Activated CD8-positive, alpha-beta memory T cell treated with anti-CD3 and anti-CD28 coated beads, Interleukin-2, amount 10 ng/mL, durations not matched to agents 7 days and 5 days (primary cell): ENCODE measurements at places on chromosomes 12 and 14.

GRCh38 chr12:89470741-89471509 lies 53.7 kb downstream of the GALNT4 start:
- no peak for DNase-seq
- peaks cover 33% of the 10 kb centered on the region for H3K36me3 ChIP-seq
- H3K4me1 ChIP-seq, result peaks cover 78% of the 10 kb centered on the region
- H3K4me3 ChIP-seq, result no peak overlapping the region

- no peaks in the 10 kb centered on the region for H3K4me1 ChIP-seq
- no peak overlapping the region for H3K27ac ChIP-seq
- H3K27me3 ChIP-seq, result no peaks in the 10 kb centered on the region
- no peak for DNase-seq
- H3K36me3 ChIP-seq, result peaks cover 22% of the 10 kb centered on the region
Measured at GRCh38 chr12:102182635-102183034, 15.0 kb downstream of the PMCH start.

- H3K27ac ChIP-seq, result no peak overlapping the region
- H3K36me3 ChIP-seq, result peaks cover 64% of the 10 kb centered on the region
- H3K4me1 ChIP-seq, result peaks cover 22% of the 10 kb centered on the region
- no peak for DNase-seq
- H3K27me3 ChIP-seq, result no peaks in the 10 kb centered on the region
Measured at GRCh38 chr12:12823300-12823699, 10.2 kb downstream of the DDX47 start.

DNA sequence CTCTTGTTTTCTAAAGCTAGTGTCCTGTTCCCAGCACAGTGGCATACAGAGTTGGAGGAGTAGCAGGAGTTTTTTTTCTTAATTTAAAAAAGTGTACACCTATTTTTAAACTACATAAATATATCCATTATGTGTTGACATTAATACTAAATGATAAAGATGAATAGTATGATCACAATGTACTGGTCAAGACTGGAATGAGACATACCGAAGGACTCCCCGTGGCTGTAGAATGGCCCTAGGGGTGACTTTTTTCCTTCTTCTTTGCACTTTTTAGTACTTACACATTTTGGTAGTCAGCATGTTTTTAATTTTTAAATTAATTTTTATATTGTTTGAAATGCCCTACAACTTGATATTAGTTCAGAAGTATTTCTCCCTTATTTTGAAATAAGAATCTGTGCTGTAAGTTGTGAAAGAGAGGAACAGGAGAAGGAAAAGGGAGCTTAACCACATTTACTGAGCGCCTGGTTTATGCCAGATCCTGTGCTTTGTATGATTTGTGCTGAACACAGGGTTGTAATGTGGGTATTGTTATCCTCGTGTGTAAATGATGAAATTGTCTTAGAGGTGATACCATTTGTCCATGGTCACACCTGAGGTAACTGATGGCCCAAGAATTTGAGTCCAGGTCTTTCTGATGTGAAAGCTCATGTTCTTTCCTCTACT lies 136.5 kb downstream of the TGFB3 start:
- H3K27ac ChIP-seq, result no peak overlapping the region
- no peaks in the 10 kb centered on the region for H3K27me3 ChIP-seq
- H3K36me3 ChIP-seq, result peaks cover 5% of the 10 kb centered on the region
- no peak for DNase-seq
- no peaks in the 10 kb centered on the region for H3K4me1 ChIP-seq
- H3K4me3 ChIP-seq, result no peak overlapping the region

GRCh38 chr12:53186745-53187144 lies 6.0 kb upstream of the CSAD start:
- no peaks in the 10 kb centered on the region for H3K27me3 ChIP-seq
- H3K4me3 ChIP-seq, result no peak overlapping the region
- DNase-seq, result no peak
- H3K36me3 ChIP-seq, result peaks cover 61% of the 10 kb centered on the region
- H3K4me1 ChIP-seq, result peaks cover 40% of the 10 kb centered on the region

- peak overlapping the region; percentile 92 for H3K4me3 ChIP-seq
- H3K4me1 ChIP-seq, result peaks cover 28% of the 10 kb centered on the region
- H3K27me3 ChIP-seq, result no peaks in the 10 kb centered on the region
- H3K36me3 ChIP-seq, result no peaks in the 10 kb centered on the region
- peak; percentile 71 for DNase-seq
Measured at GRCh38 chr12:53053218-53054111, 3.6 kb downstream of the TNS2 start.

- peaks cover 16% of the 10 kb centered on the region for H3K27me3 ChIP-seq
- H3K4me1 ChIP-seq, result peaks cover 5% of the 10 kb centered on the region
- H3K36me3 ChIP-seq, result peaks cover 10% of the 10 kb centered on the region
- H3K4me3 ChIP-seq, result no peak overlapping the region
- no peak overlapping the region for H3K27ac ChIP-seq
- DNase-seq, result no peak
Measured at GRCh38 chr12:45658020-45658419, 71.5 kb upstream of the ARID2 start.

DNA sequence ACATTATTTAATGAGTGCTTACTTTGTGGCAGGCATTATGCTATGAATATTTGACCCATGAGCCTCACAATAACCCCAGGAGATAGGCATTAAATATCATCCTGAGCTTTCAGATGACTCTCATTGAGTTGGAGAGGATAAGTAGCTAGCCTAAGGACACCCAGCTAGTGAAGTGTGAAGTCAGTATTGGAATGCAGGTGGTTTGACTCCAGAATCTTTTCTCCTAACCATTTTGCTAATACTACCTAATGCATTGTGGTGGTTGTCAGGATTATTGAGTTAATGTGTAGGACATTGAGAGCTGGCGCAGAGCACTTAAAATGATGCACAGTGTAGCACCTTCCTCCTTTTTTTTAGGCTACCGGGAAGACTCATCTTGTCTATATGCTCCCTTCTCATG lies 3.8 kb upstream of the CDKL1 start:
- peaks cover 2% of the 10 kb centered on the region for H3K36me3 ChIP-seq
- H3K4me3 ChIP-seq, result no peak overlapping the region

- peak overlapping the region; percentile 49 for H3K27ac ChIP-seq
- DNase-seq, result no peak
- no peaks in the 10 kb centered on the region for H3K27me3 ChIP-seq
Measured at GRCh38 chr12:108846290-108846701, 11.1 kb downstream of the SSH1 start.

- H3K36me3 ChIP-seq, result no peaks in the 10 kb centered on the region
- H3K27me3 ChIP-seq, result peaks cover 39% of the 10 kb centered on the region
- no peaks in the 10 kb centered on the region for H3K4me1 ChIP-seq
- no peak overlapping the region for H3K27ac ChIP-seq
- H3K4me3 ChIP-seq, result no peak overlapping the region
Measured at GRCh38 chr12:211639-212414, 2.1 kb downstream of the SLC6A12 start.

DNA sequence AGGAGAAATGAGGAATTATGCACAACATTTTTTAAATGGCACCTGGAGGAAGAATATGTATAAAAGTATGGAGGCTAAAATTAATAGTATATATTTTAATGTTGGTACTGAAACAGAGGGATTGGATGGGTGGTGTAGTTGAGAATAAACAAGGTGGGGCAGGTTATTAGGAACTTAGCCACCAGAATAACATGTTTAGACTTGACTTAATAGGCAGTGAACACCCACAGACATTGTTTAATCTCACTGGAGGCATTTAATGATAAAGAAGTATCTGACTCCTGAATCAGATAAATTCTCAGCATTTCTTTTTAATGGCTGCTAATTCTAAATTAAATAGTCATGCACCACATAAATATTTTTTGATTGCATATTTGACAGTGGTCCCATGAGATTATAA lies 139.7 kb downstream of the CNTN1 start:
- no peaks in the 10 kb centered on the region for H3K36me3 ChIP-seq
- no peak overlapping the region for H3K27ac ChIP-seq
- no peaks in the 10 kb centered on the region for H3K4me1 ChIP-seq

DNA sequence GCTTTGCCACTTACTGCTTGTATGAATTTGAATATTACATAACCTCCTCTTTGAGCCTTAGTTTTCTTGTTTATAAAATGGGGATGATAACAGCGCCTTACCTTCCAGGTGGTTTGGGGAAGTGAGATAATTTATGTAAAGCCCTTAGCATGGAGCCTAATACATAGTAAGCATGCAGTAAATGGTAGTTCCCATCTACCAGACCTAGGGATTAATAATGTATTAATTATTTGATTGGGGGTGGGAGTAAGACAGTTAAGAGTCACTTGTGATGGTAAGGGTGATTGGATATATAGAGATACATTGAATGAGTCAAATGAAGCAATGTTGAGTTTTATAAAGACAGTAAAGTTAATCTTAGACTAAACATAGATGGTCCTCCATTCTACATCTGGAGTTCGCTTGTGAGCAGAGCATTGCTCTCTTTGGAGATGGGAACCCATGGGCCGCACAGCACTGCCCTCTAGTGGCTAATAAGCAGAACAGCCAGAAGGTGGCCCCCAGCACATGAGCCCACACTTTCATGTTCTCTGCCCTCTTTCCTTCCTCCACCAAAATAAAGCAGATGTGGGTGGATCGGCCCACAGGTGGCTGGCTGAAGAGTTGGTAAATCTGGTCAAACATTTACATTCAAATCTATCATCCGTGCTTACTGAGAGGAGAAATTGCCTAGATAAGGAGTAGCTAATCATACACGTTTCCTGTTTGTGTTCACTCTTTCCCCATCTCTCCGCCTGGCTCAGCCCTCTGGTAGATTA lies 26.5 kb upstream of the TAMALIN start:
- no peak overlapping the region for H3K27ac ChIP-seq
- peak; percentile 78 for DNase-seq
- no peak overlapping the region for H3K4me3 ChIP-seq
- H3K4me1 ChIP-seq, result peaks cover 28% of the 10 kb centered on the region
- peaks cover 8% of the 10 kb centered on the region for H3K27me3 ChIP-seq

DNA sequence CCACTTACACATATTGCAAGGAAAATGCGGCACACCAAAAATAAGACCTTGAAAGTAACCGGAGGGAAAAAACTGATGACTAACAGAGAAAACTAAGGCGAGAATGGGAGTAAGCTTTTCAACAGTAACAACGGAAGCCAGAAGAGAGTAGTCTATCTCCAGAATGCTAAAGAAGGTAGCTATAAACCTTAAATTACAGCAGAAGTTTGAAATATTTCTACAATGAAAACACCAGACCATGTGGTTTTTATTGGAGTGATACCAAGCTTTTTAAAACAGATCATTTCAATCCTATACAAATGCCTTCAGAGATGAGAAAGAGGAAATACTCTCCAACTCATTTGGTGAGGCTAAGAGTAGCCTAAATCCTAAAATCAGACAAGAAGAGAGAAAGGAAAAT lies 209.5 kb downstream of the ANO6 start:
- no peaks in the 10 kb centered on the region for H3K4me1 ChIP-seq
- H3K4me3 ChIP-seq, result no peak overlapping the region
- H3K27ac ChIP-seq, result no peak overlapping the region
- no peak for DNase-seq

- DNase-seq, result no peak
- H3K4me1 ChIP-seq, result no peaks in the 10 kb centered on the region
- peaks cover 24% of the 10 kb centered on the region for H3K36me3 ChIP-seq
- H3K27ac ChIP-seq, result no peak overlapping the region
- H3K4me3 ChIP-seq, result no peak overlapping the region
Measured at GRCh38 chr14:67963960-67964812, 144.6 kb downstream of the RAD51B start.

- no peak overlapping the region for H3K4me3 ChIP-seq
- H3K27ac ChIP-seq, result no peak overlapping the region
- no peaks in the 10 kb centered on the region for H3K4me1 ChIP-seq
- DNase-seq, result no peak
- no peaks in the 10 kb centered on the region for H3K27me3 ChIP-seq
Measured at GRCh38 chr12:110180591-110181005, 56.4 kb downstream of the IFT81 start.

GRCh38 chr14:79011920-79012204 lies 841.7 kb downstream of the NRXN3 start:
- no peaks in the 10 kb centered on the region for H3K4me1 ChIP-seq
- H3K36me3 ChIP-seq, result no peaks in the 10 kb centered on the region
- DNase-seq, result no peak
- H3K27ac ChIP-seq, result no peak overlapping the region
- H3K27me3 ChIP-seq, result no peaks in the 10 kb centered on the region

DNA sequence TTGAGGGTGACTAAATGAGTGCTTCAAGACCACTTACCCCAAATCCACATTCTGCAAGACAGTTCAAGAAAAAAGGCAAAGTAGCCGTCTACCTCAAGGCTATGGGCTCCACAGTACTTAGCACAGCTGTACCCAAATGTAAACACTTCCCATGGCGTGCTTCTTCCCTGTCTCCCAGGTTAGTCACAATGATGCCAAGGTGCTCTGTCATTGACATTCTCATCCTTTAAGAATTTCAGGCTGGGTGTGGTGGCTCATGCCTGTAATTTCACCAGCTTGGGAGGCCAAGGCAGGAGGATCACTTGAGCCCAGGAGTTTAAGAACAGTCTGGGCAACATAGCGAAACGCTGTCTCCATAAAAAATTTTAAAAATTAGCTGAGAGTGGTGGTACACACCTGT lies 51.2 kb upstream of the CERS5 start:
- H3K27me3 ChIP-seq, result no peaks in the 10 kb centered on the region
- no peak overlapping the region for H3K4me3 ChIP-seq
- H3K36me3 ChIP-seq, result peaks cover 16% of the 10 kb centered on the region
- no peak for DNase-seq
- H3K27ac ChIP-seq, result no peak overlapping the region

DNA sequence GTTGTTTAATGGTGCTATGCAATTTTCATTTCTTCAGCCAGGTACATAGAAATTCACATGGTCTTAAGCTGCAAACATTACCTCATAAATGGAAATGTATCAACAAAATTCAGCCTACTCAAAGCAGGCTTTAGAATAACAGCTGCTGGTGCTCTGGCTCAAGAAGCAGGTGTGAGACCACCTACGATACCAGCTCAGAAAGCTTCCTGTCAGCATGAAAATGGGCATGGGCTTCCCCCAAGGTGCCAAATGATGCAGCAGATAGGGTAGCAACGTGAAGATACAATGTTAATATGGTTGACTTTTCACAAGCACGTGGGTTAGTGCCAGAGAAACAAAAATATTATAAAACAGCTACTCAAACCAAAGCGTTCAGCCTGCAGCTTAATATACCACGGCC lies 343.4 kb upstream of the PRICKLE1 start:
- H3K4me3 ChIP-seq, result no peak overlapping the region
- no peak overlapping the region for H3K27ac ChIP-seq
- no peaks in the 10 kb centered on the region for H3K36me3 ChIP-seq
